ENCODE measurements at places on chromosomes 5 and 9.

DNA sequence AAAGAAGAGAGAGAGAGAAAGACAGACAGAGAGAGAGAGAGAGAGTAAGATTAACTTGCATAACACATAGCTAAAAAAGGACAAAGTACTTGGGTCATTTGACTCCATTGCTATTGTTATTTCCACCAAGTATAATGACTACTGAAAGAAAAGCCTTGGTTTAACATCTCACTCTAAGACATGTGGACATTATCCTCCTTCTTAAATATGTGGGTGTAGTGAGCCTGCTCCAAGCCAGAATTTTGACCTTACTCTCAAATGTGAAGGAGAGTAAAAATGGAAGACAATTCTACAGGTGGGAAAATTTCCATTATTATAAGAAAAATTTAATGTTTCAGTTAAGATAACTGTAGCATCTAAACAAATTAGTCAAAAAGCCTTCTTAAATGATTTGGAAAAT is 8.5 kb upstream of the MARCOL start:
- no peak for DNase-seq

DNA sequence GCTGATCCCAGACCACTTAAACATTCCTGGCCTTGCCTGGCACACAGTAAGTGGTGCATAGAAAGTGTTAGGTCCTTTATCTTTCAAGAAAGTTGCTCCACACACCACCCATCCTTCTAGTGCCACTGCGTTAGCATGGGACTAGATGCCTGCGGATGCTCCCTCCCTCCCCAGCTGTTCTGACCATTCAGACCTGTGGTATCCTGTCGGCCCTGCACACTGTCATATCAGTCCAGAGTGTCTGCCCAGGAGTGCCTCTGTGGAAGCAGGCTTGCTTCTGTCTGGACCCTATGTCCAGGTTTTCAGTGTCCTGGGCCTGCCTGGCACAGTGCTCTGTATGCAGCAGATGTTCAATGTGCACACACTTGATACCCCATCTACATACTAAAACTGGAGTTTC is 38.3 kb upstream of the SMU1 start:
- no peak for DNase-seq

DNA sequence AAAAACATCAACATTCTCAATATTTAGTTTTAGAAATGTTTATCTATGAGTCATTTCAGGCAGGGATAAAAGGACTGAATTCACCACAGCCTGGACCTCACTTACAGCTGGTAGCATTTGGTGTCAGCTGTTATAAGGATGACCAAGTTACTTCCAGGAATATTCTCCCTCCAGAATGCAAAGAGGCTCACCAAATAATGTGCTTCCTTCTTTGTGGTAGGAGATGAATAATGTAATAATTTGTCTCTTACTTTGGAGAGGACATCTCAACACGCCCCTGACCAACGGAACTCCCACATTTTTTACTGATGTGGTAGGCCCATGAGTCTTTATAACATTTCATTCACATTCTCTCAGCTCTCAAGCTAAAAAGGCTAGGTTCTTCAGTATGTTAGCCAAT is 825.9 kb upstream of the GRAMD2B start:
- DNase-seq: no peak

DNA sequence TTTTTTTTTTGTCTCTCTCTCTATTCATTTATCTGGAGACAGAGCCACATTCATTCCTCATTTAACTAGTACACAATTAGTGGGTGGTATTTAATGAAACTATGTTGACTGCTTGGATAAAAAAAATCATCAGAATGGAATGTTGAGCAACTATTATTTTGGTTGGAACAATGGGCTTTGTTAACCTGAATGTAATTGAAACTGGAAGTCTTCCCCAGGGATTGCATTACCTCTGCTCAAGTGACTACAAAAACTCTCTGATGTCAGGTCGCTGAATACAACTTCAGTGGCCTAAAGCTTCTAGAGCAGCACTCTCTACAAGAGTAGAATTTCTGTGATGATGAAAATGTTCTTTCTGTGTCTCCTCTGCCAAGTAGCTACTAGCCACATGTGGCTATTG is 295.8 kb downstream of the DEPDC1B start:
- DNase-seq: no peak

DNA sequence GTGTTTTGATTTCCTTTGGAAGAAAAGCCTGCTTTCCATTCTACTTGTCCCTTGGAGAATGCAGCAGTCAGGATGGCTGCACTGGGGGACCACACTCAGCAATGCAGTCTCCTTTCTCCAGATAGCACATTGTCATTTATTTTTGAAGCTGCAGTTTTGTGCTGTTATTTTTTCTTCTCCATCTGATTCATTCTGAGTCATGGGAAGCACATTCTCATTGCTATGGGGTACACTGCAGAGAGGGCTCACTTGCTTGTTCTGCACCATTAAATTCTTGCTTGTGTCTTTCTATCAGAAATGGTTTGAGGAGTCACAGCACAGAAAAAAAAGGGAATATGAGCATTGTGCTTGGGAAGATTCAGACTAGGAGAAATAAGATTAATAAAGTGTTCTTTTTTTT is 39.7 kb upstream of the POC5 start:
- no peak for DNase-seq

GRCh38 chr5:148491015-148491792 is 107.4 kb downstream of the FBXO38 start:
- DNase-seq: no peak

- no peak for DNase-seq
These were observed 64.7 kb upstream of the SPOCK1 start for GRCh38 chr5:137563646-137564397.

GRCh38 chr5:110386782-110387181 is 339.7 kb downstream of the TMEM232 start:
- DNase-seq: no peak

GRCh38 chr5:98454407-98454806 is 319.1 kb upstream of the RGMB start:
- DNase-seq: no peak

- DNase-seq: no peak
These were observed 5.5 kb downstream of the SEPTIN8 start for GRCh38 chr5:132771503-132771998.

GRCh38 chr5:118906947-118907346 is 81.4 kb downstream of the DTWD2 start:
- no peak for DNase-seq

DNA sequence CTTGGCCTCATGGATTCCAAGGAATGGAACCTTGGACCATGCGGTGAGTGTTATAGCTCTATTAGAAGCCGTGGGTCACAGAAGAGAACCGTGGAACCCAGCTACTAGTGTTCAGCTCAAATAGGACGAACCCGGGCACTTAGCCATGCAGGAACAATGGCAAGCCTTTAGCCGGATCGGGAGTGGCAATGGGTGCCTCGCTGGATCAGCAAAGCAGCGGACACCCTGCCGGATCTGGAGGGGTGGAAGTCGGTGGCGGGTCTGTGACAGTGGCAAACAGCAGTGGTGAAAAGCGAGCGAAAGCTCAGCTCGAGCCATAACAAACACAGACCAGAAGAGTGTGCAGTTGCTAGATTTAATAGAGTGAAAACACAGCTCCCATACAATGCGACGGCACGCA is 2.4 kb upstream of the CDO1 start:
- DNase-seq: no peak

DNA sequence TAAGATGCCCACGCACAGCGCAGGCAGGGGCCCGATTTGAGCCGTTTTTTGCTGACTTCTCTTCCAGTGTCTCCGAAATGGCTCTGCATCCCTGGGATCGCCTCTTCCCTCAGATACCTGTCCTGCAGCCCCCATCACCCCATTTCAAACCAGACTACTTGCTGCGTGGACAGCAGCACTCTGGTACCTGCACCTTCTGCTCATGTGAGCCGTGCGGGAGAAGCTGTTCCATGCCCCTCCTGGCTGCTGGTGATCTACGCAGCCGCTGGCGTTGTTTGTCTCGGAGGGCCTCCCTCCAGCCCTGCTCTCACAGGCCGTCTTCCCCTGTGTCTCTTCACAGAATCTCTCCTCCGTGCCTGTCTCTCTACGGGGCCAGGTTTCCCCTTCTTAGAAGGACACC is 13.4 kb downstream of the CEP72 start:
- DNase-seq: no peak

GRCh38 chr5:124876983-124877382 is 130.5 kb upstream of the ZNF608 start:
- DNase-seq: no peak

GRCh38 chr9:119318371-119318770 is 50.9 kb downstream of the BRINP1 start:
- no peak for DNase-seq

GRCh38 chr5:6674886-6675285 is 38.3 kb upstream of the TENT4A start:
- no peak for DNase-seq

DNA sequence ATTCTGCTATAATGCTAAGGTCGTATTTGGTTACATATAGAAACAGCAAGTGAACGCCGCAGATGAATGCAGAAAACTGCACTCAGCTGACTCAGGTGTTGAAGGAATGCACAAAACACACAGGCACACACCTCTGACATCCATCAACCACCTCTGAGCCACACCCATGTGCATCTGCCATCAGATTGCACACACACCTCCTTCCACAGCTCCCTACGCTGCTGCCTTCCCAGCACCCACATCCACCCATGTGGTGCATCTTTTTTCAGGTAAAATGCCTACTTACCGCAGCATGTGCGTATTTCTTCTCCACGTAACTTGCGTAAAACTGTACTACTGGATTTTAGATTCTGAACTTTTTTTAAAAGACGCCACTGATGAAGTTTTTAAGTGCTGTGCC is 7.1 kb downstream of the STK10 start:
- no peak for DNase-seq

GRCh38 chr5:179767496-179768100 is 26.2 kb upstream of the LTC4S start:
- DNase-seq: no peak

DNA sequence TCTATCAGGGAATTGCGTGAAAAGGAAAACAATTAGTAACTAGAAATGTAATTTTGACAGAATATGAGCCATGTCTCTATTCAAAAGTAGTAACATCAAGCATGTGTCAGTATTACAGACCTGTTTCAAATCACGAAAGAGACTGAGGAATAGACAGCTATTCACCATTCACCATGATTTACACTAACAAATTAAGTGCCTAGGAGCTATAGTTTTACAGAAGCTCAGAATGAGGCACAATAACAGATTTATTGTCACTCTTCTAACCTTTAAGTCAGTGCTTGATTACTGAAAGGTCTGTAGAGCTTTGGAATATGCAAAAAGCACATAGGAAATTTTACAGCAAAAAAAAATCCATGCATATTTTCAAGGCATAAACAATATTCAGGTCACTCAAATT is 208.2 kb downstream of the SLCO4C1 start:
- DNase-seq: no peak

GRCh38 chr5:176189857-176190256 is 48.4 kb upstream of the SIMC1 start:
- DNase-seq: no peak

DNA sequence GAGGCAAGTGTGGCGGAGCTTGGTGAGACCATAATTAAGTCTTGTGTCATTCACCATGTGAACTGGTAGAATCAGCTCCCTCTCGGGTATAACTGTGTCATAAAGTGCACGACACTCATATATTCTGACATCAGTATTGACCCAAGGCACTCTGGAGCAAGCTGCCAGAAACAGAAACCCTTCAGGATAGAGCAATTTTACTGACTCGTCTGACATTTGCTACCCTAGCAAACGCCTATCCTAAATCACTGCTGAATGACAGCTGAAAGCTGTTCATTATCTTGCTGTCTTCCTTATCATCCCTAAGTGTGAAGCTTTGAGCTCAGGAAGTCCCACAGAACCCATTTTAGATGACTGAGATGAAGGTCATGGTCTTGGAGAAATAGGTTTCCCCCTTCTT is 27.8 kb downstream of the PTCH1 start:
- no peak for DNase-seq

GRCh38 chr9:109469646-109470358 is 28.3 kb downstream of the PTPN3 start:
- DNase-seq: peak; percentile 58

DNA sequence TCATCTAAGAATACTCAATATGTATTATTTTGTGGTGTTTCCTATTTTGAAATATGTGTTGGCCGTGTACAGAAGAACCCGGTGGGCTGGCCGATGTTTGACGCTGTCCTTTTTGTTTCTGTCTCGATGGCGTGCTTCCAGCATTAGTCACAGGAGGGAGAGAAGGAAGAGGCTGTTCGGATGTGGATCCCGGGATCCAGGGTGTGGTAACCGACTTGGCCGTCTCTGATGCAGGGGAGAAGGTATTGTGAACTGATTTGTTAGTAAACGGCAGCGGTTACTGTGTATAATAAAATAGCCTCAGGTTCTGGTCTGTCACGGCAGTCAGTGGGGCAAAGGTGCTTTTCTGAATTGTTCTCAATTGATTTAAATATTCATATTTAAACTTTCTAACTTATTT is 275.0 kb downstream of the ARHGEF28 start:
- DNase-seq: no peak

DNA sequence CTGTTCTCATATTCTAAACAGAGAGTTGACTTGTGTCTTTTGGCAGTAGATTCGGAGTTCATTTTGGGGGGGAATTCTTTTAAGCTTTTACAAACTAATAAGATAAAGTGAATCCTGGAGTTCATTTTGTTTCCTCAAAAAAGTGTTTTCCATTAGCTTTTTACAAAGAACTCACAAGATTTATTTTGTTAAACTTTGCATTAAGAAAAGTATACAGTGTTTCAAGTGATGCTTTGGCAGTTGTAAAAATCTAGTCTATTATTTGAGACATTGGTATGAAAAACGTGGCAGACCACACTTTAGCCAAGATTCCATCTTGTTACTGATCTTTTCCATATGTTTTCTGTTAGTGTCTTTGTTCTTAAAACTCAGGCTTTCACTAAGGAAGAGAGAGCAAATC is 1.2 kb upstream of the OMD start:
- no peak for DNase-seq

DNA sequence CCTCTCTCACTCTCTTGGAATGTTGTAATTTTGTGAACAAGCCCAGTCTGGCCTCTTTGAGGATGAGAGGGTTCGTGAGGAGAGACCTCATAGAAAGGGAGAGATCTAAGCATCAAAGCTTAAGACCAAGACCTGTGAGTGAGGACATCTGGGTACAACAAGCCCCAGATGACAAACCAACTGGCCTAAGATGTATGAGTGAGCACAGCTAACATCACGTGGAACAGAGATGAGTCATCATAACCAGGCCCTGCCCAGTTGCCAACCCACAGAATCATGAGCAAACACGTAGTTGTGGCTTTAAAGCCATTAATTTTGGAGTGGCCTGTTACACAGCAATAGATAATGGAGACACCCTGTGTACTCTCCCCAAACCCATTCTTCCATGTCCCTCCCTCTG is 439.1 kb upstream of the KIF2A start:
- DNase-seq: no peak

Measured in NCI-H345 (cell line).